ENCODE measurements at places on chromosomes 1 and 21.

DNA sequence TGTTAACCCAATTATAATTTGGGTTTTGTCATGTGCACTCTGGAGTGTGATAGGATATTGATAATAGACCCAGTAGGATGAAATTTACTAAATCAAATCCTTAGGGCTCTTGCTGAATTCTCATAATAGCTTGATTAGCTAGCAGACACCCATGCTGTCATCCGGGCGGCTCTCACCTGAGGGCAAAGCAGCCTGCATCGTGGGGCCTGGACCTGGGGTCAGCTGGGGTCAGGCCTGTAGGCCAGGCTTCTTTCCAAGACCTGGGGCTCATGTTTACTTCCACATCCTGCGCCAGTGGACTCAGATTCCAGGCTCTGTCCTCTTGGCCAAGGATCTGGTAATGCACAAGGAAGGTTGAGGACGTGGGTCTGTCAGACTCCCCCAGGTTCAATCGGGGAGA, 486.3 kb downstream of the NPHP4 start:
- no peak for DNase-seq

DNA sequence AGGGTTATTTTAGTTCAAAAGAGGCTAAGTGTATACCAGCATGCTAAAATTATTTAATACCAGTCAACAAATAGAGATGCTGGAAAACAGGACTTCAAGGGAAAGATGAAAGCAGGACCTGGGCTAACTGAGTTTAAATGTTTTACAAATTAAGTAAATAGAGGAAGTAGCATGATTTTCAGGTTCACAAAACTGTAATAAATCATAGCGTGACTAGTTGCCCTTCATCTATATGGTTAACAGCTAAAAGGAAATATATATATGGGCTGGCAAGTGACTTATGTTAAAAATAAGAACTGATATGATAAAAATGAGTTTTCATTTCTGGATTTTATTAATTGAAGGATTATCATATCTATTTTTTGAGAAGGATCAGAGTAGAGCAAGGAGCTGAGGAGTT, 25.6 kb downstream of the DPYD start:
- DNase-seq, result no peak

GRCh38 chr1:161267321-161267720, 8.8 kb downstream of the PCP4L1 start:
- no peak for DNase-seq

- DNase-seq, result no peak
Measured at GRCh38 chr1:203926025-203926540, 64.7 kb downstream of the SNRPE start.

GRCh38 chr1:16464917-16465625, 24.5 kb downstream of the NECAP2 start:
- DNase-seq, result no peak

GRCh38 chr1:30101487-30102227, 621.7 kb downstream of the MATN1 start:
- DNase-seq, result no peak

GRCh38 chr1:30768159-30768829, 10.7 kb upstream of the LAPTM5 start:
- no peak for DNase-seq

DNA sequence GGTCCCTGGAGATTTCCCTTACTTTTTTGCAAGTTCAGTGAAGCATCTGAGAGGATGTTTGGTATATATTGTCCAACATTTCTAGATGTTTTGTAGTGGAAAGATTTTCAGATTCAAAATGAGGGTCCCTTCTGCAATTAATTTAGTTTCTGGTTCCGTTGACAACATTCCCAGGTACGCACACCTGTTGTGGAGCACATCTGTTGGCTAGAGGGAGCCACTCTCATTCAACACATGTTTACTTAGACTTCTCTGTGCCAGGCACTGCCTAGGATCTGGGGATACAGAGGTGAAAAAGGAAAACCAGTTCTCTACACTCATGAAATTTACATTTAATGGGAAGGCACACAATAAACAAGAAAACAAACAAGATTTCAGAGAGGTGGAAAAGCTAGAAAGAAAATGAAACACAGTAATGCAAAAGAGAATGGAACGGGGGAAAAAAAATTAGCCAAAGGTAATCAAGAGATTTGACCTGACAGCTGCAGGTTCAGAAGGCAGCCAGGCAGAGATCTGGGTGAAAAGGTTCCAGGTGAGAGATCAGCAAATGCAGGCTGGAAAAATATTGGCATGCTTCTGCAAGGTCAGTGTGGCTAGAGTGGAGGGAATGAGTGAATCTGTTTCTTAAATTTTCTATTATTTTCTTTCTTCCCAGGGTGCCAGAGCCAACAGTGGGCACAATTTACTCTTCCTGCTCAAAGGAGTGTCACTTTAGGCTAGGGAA, 48.4 kb upstream of the KAZN start:
- no peak for DNase-seq

GRCh38 chr1:235054466-235054865, 74.2 kb downstream of the TOMM20 start:
- DNase-seq, result no peak

DNA sequence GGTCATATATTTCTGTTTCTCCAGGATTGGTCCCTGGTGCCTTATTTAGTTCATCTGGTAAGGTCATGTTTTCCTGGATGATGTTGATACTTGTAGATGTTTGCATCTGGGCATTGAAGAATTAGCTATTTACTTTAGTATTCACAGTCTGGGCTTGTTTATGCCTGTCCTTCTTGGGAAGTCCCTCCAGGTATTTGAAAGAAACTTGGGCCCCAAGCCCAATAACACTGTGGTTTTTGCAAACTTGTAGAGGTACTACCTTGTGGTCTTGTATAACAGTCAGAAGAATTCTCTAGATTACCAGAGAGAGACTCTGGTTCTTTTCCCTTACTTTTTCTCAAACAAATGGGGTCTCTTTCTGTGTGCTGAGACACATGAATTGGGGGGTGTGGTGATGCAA, 251.4 kb upstream of the B3GALT2 start:
- no peak for DNase-seq

GRCh38 chr1:177585302-177586220, 384.3 kb downstream of the SEC16B start:
- no peak for DNase-seq

GRCh38 chr1:169025412-169025811, 81.1 kb upstream of the ATP1B1 start:
- no peak for DNase-seq

- DNase-seq, result no peak
Measured at GRCh38 chr1:57341721-57342120, 82.1 kb downstream of the DAB1 start.

- DNase-seq, result no peak
Measured at GRCh38 chr1:208825300-208825699, 581.1 kb upstream of the PLXNA2 start.

DNA sequence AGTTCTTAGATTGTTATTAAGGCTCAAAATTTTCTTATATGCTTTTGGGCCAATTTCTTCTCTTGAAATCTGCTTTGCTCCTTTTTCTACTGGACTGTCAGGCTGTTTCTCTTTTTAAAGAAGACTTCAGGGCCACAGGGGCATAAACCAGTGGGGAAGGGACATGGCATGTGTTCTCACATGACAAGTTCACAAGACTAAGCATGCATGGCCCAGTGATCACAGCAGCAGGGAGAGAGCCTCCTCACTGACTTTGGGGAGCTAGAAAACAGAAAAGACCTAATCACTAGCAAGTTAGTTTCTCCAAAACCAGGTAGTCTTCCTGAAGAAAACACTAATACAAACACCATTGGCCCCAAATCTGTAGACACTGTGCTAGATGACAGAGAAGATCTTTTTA, 64.8 kb downstream of the RAB3GAP2 start:
- DNase-seq, result no peak

DNA sequence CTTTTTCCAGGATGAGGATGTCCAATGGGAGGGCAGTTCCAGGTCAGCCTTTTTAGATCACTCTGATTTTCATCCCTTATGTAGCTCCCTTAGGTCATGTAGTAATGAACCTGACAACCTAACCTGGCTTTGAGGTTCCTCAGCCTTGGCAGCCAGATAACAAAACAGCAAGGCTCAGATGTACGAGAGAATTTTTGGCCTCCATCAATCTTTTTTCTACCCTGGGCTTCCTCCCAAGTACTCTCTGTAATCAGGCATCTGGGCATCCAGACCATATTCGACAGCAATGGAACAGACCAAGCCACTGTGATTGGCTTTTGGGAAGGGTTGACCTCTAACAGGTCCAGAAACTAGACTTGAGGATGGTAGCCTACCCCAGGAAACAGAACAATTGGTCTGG, 38.6 kb downstream of the KCNH1 start:
- no peak for DNase-seq

GRCh38 chr1:97603218-97603617, 317.6 kb downstream of the DPYD start:
- DNase-seq, result no peak

- DNase-seq, result no peak
Measured at GRCh38 chr1:197598935-197599334, 176.3 kb downstream of the DENND1B start.

DNA sequence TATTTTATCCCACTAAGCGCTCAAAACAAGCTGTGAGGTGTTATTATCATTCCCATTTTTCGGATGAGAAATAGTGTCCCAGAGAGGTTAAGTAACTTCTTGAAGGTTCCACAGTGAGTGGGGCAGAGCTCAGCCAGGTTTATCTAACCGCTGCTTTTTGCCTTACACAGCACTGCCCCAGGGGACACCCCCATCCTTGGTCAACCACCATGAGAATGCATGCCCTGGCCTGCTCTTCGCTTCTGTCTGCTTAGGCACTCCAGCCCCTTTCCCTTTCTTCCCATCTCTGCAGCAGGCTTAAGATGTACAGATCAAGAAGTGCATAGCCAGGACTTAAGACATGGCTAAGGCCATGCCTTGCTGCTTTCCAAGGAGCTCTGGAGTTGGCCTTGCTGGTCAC, 159.0 kb upstream of the CD34 start:
- DNase-seq, result no peak

DNA sequence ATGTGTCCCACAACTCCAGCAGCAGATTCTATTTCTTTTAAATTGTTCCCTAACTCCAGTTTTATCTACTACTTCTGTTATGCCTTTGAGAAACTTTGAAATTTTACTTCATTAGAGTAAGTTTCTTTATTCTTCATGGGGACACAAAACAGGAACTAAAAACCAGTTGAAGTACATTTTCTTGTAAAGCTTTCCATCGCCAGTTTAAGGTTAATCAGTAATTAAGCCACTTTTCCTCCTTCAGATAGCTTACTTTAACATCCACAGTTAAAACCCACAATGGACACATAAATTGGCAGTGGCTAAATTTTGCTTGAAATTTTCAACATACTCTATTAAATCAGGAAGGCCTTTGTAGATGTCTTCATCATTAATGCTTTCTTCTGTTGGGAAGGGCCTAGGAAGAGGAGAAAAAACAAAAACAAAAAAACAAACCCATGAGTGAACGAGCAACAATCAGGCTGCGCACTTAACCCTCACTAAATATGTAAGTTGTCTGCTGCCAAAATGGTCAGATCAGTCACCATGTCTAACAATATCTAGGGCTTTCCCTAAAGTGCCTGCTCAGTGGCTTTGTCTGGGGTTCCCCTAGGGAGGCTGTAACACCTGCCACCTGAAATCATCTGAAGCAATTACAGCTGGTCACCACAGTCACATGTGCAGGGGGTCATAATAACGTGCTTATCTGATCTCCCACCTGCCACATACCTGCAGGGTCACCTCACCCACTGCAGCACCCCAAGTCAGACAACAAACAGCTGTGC, 187.9 kb downstream of the VAV3 start:
- DNase-seq, result no peak

- no peak for DNase-seq
Measured at GRCh38 chr1:47986761-47987200, 10.4 kb downstream of the TRABD2B start.

- DNase-seq, result no peak
Measured at GRCh38 chr1:14308460-14308859, 290.0 kb upstream of the KAZN start.

- DNase-seq, result peak; percentile 47
Measured at GRCh38 chr1:221777431-221778072, 35.7 kb upstream of the DUSP10 start.

Data from stimulated activated CD4-positive, alpha-beta T cell treated with anti-CD3 and anti-CD28 coated beads, Interleukin-12 subunit alpha, Interleukin-12 subunit beta, amount 100 ng/mL, for 24 hours (primary cell).